ENCODE measurements at places on chromosomes 4 and X.
A peak's percentile ranks its signal among the peaks of the same experiment; 100 is the strongest.

DNA sequence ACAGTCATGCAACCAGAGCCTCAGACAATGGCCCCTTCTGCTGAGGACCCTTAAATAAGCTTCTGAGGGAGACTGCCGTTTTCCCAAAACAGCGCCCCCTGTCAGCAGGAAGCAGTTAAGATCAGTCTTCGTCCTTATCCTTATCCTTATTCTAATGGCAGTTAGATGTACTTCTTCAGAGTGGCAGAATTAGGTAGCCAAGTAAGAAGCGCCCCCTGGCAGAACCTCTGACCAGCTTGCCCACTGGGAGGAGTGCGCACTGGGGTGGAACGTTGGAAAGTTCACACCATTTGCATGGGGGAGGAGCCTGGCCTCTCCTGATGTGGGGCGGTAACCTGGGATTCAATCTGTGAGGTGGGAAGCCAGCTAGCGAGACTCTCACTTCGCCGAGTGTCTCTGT is 133.6 kb upstream of the QRFPR start:
- no peak for DNase-seq

DNA sequence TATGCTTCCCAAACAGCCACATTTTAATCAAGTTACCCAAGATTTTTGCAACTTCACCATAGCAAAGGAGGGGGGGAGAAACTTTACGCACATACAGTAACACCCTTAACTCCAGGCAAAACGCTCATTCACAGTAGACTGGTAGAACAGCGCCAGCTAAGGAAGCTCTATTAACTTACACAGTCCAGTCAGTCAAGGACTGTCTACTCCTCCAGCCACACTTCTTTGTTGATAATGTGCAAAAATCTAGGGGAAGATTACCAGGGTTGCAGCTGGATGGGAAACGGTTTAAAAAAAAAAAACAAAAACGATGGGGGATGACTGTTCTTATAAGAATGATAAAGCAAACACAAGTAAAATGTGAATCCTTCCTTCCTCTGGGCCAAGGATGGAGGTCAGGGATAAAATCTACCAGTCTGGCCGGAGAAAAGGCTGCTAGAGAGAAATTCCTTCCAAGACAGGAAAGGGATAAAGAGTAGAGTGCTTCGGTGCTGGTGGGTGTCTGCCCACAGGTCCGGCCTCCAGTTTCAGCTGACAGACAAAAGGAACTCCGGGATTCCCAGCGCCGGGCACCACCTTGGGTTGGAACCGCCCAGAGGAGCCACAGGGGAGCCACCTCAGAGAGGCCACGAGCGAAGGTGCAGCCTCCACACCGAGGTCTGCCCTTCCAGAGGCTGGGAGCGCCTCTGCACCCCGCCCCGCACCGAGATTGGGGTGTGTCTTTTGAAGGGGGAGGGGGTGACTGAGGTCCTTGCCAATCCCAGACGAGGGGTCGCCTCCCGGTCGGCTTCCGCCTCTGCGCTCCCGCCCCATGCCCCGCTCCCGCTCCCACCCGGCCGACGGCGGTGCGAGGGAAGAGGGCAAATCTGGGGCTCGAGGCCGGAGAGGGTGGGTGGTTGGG is 811 bp downstream of the ANKRD50 start:
- DNase-seq: peak; percentile 11

DNA sequence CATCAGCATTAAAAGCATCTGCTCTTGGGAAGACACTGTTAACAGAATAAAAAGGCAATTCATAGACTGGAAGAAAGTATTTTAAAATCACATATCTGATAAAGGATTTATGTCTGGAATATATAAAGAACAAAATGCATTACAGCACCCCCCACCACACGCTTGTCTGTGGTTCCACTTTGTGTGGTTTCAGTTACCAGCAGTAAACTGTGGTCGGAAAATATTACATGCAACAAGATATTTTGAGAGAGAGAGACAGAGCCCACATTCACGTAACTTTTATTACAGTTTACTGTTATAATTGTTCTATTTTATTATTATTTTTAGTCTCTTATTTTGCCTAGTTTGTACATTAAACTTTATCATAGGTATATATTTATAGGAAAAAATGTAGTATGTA is 21.2 kb upstream of the PDE6B start:
- DNase-seq: no peak

- DNase-seq: no peak
Measured at GRCh38 chr4:122218762-122219161, 66.6 kb downstream of the BLTP1 start.

- no peak for DNase-seq
Measured at GRCh38 chr4:107996949-107997788, 7.5 kb downstream of the HADH start.

- DNase-seq: no peak
Measured at GRCh38 chrX:7515681-7516413, 327.1 kb upstream of the VCX start.
